Naive thymus-derived CD4-positive, alpha-beta T cell (primary cell): ENCODE measurements at places on chromosomes 2 and 18. TPM values are rescaled to one million over a fixed set of nuclear protein-coding genes. Genes with fewer than 3 reads are reported as not detected.

DNA sequence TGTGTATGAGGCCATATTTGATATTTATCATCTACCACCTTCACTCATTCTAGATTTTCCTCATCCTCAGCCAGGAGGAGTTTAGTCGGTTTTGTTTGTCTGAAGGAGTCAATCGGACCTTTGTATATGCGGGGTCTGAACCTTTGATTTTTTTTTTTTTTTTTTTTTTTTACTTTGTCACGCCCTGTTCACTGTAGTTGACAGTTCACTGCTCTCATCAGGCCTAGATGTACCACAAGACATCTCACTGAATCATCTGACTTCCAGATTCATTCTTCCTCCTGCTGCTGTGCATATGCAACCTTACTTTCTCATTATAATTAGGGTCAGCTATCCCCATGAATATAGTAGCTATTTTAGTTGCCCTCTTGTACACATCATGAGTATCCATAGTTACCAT is 133.2 kb downstream of the ARHGAP15 start:
- H3K27ac ChIP-seq: peak overlapping the region; percentile 19
- no peak for DNase-seq
- peaks cover 50% of the 10 kb centered on the region for H3K4me1 ChIP-seq
- H3K36me3 ChIP-seq: no peaks in the 10 kb centered on the region

DCDC2C gene
- not detected for total RNA-seq

DNA sequence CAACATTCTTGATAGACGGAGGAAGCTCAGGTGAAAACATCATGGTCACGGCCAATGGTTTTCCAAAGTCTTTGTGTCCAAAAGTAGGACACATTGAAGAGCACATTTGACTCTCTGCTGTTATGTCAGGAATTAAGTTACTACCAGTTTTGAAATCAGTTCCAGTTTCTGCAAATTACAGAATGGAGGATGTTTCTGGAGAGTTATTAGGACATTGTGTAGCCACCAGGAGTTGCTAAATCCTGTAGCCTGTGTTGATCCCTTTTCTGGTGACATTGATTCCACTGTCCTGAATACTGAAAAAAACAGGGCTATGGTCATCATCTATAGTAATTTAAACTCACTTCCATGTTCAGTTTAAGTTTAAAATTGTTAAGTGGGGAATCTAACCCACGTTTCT is 15.3 kb downstream of the UPP2 start:
- no peak for DNase-seq
- H3K27ac ChIP-seq: no peak overlapping the region
- H3K36me3 ChIP-seq: no peaks in the 10 kb centered on the region
- no peak overlapping the region for H3K4me3 ChIP-seq
- no peaks in the 10 kb centered on the region for H3K27me3 ChIP-seq
- H3K4me1 ChIP-seq: no peaks in the 10 kb centered on the region

ZCCHC2 gene
- 58.6 and 63.1 TPM in 2 replicates for total RNA-seq

HOXD11 gene
- not detected for total RNA-seq

GKN2 gene
- total RNA-seq: not detected

DNA sequence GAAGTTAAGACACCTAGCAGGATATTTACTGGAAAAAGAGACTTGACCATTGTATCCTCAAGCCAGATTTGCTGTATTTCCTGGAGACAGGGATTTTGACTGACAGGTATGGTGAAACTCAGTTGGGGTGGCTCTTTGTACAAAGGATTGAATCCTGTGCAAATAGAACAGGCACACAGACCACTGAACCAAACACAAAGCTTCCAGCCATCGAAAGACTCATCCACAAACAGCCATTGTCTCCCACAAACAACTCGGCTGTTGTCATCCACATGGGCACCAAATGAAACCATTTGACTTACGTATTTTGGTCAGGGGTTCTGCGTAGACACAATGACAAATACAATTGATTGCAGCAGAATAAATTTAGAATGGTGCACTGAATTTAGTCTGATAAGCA is 15.9 kb downstream of the RNF152 start:
- no peak overlapping the region for H3K4me3 ChIP-seq
- H3K27me3 ChIP-seq: no peaks in the 10 kb centered on the region
- H3K27ac ChIP-seq: no peak overlapping the region
- no peak for DNase-seq

GRCh38 chr2:56729212-56729611 is 545.4 kb downstream of the CCDC85A start:
- no peaks in the 10 kb centered on the region for H3K36me3 ChIP-seq
- DNase-seq: no peak
- H3K27me3 ChIP-seq: no peaks in the 10 kb centered on the region
- no peaks in the 10 kb centered on the region for H3K4me1 ChIP-seq
- H3K4me3 ChIP-seq: no peak overlapping the region
- H3K27ac ChIP-seq: no peak overlapping the region
